ENCODE measurements at places on chromosomes 12 and 14.

GRCh38 chr12:112029301-112029700, 16.1 kb downstream of the ERP29 start:
- DNase-seq = no peak

GRCh38 chr12:105355752-105356151, 25.3 kb downstream of the C12orf75 start:
- DNase-seq = no peak

- DNase-seq = no peak
Observed at GRCh38 chr12:122935318-122935717, 30.9 kb downstream of the ABCB9 start.

- no peak for DNase-seq
Observed at GRCh38 chr12:130716969-130717366, 869 bp upstream of the RIMBP2 start.

- DNase-seq = peak; percentile 65
Observed at GRCh38 chr14:90518941-90519256, 122.1 kb downstream of the CALM1 start.

DNA sequence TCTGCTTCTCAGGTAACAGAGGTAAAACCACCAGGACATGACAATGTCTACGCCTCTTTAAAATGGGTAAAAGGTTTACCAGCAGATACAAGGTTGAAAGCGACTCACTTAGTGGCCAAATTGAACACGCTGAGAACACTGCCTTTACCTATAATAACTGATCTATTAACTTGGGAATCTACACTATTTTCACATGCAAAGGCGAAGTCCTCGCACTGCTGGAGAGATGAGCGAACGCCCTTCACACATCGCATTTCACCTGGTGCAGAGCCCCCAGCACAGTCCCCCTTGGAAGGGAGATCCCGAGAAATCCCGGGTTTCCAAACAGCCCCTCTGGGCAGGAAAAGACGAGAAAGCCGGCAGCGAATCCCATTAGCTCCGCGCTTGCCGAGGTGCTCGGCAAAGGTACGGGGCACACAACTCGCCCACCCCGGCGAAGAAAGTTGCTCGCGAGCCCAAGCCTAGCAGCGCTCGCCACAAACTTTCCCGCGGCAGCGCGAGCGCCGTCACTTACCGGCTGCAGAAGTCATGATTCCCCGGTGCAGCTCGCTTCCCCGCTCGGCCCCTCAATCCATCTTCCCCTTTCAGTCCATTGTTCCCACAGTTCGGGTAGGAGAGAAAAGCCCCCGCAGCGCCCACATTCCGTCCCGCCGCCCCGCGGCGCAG, 423 bp downstream of the FGD6 start:
- DNase-seq = no peak

DNA sequence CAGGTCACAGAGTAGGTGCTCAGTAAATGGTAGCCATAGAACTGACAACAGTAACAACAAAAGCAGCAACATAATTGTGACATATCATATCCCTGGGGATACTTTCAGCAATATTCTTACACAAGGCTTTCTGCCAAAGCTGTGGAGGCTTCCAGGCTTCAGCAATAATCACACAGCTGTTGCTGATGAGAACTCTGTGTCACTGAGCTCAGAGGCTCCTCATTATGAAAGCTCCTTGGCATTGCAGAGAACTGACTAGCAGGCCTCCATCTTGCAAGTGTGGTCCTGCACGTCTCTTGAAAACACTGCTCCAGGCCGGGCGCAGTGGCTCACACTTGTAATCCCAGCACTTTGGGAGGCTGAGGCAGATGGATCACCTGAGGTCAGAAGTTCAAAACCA, 97.3 kb upstream of the BTG1 start:
- no peak for DNase-seq

- DNase-seq = peak; percentile 68
Observed at GRCh38 chr12:958588-959123, 9.2 kb upstream of the RAD52 start.

- no peak for DNase-seq
Observed at GRCh38 chr12:57164966-57165625, 17.7 kb upstream of the LRP1-AS start.

DNA sequence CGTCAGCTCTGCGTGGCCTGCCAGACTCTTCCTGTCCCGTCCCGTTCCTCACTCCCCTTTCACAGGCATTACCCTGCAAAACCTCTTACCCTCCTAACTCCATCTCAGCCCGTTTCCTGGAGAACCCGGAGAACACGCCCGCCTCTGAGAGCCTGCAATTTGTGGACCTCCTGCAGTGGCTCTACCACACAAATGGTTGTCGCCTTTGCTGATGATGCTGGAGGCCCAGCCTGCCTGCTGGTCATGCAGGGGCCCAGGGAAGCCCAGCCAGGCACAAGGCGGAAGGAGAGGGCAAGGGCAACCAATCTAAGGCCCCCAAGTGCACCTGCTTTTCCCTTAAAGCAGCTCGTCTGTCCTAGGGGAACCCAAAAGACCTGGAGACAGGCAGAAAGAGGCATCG, 22.5 kb downstream of the RFLNA start:
- no peak for DNase-seq

DNA sequence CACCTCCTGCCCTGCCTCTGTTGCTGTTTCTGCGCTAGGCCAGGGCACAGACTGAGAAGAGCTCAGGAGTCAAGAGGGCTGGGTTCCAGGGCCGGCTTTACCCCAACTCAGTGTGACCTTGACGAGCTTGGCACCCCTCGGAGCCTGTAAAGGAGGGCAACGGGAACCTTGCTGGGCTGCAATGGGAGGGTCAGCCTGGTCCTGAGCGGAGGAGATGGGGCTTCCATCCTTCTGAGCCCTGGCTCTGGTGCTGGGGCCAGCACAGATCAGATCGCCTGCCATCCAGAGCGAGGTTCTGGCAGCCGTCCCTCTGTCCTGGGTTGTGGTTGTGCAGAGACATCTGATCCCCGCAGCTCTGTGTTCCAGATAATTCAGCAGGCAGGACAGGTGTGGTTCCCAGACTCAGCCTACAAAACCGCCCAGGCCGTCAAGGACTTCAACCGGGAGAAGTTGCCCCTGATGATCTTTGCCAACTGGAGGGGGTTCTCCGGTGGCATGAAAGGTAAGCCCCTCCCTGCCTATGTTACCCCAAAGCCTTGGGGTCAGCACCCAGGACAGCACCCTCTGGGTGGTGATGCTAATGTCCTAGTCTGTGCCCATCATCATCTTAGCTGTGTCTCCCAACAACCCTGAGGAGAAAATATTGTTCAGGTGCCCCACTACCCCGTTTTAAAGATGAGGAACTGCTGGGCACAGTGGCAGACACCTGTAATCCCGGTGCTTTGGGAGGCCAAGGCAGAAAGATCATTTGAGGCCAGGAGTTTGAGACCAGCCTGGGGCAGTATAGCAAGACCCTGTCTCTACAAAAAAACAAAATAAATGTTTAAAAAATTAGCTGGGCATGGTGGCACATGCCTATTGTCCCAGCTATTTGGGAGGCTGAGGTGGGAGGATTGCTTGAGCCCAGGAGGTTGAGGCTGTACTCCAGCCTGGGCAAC, 50.2 kb downstream of the FOXN4 start:
- no peak for DNase-seq

- no peak for DNase-seq
Observed at GRCh38 chr14:37253905-37254304, 56.2 kb downstream of the MIPOL1 start.

- peak; percentile 58 for DNase-seq
Observed at GRCh38 chr12:48512855-48513254, 12.6 kb upstream of the OR8S1 start.

DNA sequence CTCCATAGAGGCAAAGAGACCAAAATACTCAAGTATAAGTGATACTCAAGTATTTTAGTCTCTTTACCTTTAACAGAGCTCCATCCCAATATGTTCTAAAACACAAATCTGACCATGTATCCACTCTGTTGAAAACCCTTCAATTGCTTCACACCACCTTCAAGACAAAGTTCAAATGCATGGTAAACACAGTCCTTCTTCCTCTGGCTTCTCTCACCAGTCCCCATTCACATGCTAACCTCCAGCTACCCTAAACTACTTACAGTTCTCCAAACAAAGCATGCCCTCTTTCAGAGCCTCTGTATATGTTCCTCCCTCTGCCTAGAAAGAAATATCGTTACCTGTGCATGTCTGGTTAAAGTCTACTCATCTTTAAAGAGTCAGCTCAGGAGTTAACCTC, 100.2 kb downstream of the NUMB start:
- DNase-seq = no peak

- no peak for DNase-seq
Observed at GRCh38 chr14:69105326-69105725, 47.6 kb downstream of the DCAF5 start.

DNA sequence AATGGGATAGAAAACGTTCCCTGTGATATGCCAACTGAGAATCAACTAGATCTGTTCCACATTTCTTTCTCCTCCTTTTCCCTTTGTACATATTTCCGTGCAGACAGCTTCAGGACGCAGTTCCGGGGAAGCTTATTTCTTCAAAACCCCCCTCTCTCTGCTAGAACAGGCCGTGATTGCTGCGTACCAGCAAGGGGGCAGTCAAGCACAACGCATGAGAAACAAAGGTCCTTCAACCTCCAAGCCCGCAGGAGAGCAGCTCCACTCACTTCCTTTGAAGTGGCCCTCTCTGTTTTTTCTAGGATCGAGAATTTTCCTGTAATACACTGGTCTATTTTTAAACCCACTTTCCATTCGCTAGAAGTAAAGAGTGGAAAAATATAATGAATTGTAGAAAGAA, 80.8 kb downstream of the ZNF664 start:
- DNase-seq = peak; percentile 32

DNA sequence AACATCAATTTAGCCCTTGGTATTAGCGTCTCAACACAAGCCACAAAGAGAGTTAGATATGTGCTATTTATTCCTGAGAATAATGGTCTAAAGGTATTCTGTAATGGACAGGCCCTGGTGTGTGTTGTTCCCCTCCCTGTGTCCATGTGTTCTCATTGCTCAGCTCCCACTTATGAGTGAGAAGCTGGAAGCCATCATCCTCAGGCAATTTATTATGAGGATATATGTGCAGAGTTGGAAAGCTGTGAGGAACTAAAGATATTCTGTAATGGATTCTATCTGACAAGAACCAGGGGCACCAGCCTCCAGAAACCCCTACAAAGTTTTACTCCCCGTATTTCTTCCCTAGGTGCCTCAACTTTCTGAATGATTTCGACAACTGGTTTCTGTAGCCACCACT, 210.8 kb downstream of the GRIN2B start:
- DNase-seq = no peak

DNA sequence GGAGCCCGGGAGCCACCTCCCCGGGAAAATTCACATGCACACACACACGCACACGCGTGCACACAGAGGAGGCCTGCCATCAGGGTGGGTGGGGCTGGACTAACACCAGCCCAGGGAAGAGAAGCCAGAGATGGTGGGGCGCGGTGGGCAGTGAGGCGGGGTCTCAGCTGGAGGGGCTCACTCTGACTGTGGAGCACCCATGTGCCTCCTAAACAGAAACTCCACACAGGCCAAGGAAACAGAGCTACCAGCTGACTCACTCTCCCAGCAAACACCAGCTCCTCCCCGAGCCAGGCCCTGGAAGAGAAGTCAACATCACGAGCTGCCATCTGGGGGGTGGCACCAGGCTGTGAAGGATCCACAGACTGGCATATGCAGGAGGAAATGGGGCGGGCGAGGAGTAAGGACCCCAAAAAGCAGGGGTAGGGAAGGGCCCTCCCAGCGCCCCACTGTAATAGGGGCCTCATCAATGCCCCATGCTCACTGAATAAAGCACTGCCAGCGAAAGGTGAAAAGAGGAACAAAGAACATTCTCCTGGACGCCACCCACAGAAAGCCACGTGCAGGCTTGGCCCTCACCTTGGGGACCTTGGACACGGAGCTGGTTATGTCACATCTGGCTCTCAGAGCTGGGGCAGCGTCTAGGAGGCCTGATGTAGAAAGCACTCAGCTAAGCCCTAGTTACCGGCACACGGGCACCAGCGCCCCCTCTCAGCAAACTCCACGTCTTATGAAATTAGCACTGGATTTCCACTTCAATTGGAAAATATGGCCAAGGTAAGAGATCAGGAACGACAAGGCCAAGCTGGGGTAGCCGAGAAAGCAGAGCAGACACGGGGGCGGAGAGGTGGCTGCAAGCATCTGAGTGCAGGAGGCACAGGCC, 8.4 kb upstream of the INF2 start:
- DNase-seq = peak; percentile 83
